ENCODE measurements at places on chromosomes 11 and 22. TPM values are rescaled to one million over a fixed set of nuclear protein-coding genes. Genes with fewer than 3 reads are reported as not detected.

TRPM5 gene
- total RNA-seq, result not detected

TUBA8 gene
- 0.63 TPM for total RNA-seq

GLYATL2 gene
- under 0.01 TPM for total RNA-seq

PRDM10 gene
- 3.6 TPM for total RNA-seq

TMEM86A gene
- total RNA-seq, result 1.9 TPM

- DNase-seq, result no peak
Observed at GRCh38 chr11:119726585-119727522, 2.1 kb downstream of the NECTIN1 start.

DNA sequence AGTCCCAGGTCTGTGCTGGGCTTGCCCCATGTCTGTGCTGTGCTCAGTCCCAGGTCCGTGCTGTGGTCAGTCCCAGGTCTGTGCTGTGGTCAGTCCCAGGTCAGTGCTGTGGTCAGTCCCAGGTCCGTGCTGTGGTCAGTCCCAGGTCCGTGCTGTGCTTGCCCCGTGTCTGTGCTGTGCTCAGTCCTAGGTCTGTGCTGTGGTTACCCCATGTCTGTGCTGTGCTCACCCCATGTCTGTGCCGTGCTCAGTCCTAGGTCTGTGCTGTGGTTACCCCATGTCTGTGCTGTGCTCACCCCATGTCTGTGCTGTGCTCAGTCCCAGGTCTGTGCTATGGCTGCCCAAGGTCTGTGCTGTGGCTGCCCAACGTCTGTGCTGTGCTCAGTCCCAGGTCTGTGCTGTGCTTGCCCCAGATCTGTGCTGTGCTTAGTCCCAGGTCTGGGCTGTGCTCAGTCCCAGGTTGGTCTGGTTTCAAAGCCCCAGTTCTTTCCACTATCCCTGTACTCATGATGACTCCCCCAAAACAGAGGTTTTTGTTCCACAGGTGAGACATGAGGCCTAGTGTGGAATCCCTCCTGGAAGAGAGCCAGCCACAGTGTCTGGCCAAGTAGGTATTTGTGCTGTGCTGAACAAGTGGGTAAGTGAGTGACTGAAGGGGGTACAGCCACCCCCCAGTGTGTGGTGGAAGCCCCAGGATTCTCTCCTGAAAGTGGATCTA lies 34.8 kb downstream of the IRAG1 start:
- DNase-seq, result no peak

- DNase-seq, result no peak
Observed at GRCh38 chr11:78763664-78764063, 189.0 kb upstream of the NARS2 start.

Measured in dermis microvascular lymphatic vessel endothelial cell (primary cell).